ENCODE measurements at places on chromosomes 13 and 19.

DNA sequence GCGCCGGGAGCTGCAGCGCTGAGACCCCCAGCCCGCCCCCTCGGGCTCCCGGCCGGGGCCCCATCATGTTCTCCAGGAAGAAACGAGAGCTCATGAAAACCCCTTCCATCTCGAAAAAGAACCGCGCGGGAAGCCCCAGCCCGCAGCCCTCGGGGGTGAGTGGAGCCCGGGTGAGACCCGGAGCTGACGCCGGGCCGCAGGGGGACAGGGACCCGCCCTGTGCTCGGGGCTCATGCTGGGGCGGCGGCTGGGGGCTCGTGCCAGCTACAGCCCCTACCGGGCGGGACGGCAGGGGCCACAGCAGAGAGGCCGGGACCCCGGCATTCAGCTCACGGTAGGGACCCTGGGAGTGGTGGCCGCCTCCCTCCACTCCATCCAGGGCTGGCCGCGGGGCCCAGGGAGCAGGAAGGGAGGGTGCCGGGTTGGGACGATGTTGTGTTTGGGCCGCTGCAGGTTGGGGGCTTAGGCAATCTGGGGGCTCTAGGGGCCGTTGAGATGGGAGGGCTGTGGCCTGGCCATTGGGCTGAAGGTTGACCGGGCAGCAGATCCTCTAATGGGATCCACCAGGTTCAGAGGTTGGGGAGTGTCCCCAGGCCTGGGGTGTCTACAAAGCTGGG, 482 bp downstream of the ARHGAP45 start:
- peak; percentile 37 for DNase-seq

GRCh38 chr13:33453936-33454335, 168.4 kb upstream of the STARD13 start:
- no peak for DNase-seq

- peak; percentile 94 for DNase-seq
These were observed at the start of gene ITM2B for GRCh38 chr13:48233046-48233888. ITM2B (plus strand) TSS chr13:48233206; CDS start chr13:48233361, 155 bp downstream.

DNA sequence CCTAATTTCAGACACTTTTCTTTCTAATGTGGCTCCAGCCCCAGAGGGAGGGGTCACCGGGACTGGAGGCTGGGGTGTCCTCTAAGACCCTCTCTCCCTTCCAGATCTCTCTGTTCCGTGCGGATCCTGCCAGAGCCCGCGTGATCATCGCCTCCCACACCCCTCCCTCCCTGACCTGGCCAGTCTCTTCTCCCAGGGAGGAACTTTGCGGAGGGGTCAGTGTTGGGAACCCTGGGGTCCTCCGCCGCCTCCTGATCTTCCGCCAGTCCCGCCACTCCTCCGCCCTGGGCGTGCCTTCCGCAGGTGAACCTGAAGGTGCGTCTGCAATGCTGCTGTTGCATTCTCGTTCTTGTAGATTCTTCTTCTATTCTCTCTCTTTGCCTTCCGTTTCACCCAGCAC, 9.1 kb downstream of the SOX21 start:
- DNase-seq = peak; percentile 28

DNA sequence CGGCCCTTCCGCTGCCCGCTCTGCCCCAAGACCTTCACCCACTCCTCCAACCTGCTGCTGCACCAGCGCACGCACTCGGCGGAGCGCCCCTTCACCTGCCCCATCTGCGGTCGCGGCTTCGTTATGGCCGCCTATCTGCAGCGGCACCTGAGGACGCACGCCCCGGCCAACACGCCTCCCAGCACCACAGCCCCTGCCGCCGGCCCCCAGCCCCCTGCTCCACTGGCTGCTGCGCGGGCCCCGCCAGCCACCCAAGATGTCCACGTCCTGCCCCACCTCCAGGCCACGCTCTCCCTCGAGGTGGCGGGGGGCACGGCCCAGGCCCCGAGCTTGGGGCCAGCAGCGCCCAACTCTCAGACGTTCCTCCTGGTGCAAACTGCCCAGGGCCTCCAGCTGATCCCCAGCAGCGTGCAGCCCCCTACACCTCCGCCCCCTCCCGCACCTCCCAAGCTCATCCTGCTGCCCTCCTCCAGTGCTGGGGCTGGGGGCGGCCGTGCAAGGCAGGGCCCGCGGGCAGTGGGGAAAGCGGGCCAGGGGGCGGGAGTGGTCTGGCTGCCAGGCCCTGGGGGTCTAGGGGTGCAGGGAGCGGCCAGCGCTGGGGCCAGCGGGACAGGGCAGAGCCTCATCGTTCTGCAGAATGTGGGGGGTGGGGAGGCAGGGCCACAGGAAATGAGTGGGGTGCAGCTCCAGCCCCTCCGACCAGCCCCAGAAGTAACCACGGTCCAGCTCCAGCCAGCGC, 1.9 kb upstream of the NAT14 start:
- DNase-seq = no peak

DNA sequence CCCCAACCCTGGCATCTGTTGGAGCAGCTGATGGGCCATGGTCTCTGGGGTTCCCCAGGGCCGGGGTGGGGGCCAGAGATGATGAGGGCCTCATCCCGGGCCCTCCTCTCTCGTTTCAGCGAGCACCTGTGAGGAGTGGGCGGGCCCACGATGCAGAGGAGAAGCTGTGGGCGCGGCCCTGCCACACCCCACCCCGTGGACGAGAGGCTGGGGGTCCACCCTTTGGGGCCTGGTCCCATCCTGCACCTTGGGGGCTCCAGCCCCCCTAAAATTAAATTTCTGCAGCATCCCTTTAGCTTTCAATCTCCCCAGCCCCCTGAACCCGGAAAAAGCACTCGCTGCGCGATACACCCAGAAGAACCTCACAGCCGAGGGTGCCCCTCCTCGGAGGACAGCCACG, 5.6 kb downstream of the HMG20B start:
- no peak for DNase-seq

DNA sequence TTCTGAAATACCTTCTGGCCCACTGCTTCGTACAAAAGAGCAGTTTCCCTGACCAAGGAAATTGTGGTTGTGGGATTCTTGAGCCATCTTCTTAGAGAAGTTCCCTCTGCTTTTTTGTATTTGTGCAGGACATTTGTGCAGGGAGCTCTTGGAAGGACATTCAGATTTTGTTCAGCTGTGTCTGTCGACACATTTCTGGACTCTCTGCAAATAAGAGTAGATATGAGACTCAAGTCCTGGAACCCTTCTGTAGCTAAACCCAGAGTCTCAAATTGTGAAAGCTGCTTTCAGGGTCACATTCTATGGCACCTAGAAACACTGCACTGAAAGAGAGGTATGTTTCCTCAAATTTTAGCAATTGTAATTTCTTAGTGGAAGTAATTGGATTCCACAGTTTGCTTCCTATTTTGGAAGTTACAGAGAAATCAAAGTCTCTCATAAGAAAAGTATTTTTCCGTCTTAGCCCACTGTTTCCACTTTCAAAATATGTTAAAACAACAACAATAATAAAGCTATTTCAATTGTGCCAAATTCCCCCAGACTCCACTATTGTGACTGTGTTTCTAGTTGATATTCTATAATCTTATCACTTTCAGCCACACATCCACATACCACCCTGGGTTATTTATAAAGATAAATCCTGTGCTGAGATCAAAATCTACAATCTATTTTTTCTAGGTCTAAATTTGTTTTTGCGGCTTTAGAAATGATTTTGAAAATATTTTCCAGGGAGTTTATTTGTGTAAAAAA, 224.0 kb downstream of the COG6 start:
- DNase-seq = no peak

DNA sequence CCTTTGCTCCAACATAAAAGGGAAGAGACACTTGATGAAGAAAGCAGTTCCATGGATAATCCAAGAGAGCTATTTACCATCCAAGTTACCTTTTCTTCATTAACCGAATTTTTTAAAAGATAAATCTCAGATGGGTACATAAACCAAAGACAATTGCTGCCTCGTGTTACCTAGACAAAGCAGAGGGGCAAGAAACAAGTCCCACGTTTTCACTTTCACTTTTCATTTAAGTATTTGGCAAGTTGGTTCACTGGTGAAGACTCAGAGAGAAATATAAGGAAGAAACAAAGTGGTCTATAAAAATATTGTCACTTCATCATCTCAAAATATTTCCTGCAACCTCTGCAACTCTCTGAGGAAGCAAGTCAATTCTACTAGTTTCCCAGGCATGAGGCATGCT, 446.1 kb downstream of the FGF14 start:
- no peak for DNase-seq

- DNase-seq = no peak
These were observed 1534.7 kb downstream of the OLFM4 start for GRCh38 chr13:54563286-54563685.

DNA sequence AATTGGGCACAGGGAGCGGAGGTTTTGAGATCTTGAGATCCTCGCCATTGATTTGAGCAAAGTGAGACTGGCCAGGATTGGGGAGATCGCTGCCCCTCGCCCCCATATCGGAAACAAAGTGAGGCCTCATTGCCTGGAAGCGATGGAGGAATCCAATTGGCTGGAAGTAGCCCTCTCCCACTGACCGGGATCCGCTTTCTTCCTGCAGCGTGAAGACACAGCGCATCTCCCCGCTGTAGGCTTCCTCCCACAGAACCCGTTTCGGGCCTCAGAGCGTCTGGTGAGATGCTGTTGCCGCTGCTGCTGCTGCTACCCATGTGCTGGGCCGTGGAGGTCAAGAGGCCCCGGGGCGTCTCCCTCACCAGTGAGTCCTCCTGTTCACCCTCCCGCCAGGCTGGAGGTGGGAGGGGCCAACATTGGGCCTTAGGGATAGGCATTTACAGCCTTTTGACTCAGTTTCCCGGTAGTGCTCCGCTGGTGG, 438 bp downstream of the PRKCSH start:
- DNase-seq = no peak

DNA sequence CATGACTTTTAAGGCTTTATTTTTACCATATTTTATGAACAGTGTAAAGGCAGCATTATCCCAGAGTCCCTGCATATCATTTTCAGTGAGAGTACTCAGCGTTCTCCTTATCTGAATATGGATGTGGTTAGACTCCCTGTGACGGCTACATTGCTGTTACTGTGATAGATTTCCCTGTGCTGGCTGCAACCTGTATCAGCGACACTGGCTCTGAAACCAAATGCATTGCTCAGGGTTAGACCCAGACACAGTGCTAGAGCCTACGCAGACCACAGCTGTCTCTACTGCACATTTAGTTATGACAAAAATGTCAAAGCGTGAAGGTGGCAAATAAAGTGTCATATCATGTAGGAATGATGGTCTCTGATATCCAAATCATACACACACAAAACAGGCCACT, 138.0 kb downstream of the ENOX1 start:
- no peak for DNase-seq

DNA sequence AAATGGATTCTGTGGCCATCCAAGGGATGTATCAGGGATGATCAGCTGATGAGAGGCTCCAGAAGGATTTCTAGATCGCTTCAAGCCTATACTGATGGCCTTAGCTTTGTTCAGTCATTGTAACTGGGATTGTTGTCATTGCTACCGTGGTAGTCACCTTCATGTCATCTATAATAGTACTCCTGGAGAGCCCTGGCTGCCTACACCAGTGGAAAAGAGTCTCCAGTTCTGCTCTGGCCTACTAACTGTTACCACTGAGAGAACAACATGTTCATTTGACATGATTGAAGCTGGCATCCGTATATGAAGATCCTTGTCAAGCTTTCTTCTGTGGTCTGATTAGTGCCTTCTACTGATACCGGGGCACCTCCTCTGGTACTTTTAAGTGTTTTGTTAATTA, 131.3 kb downstream of the B3GLCT start:
- DNase-seq = no peak

GRCh38 chr13:41286370-41286769, 23.0 kb upstream of the MTRF1 start:
- no peak for DNase-seq

GRCh38 chr19:50720921-50721381, 1.3 kb upstream of the SHANK1 start:
- DNase-seq = peak; percentile 35

- DNase-seq = peak; percentile 82
These were observed 11.0 kb downstream of the CYTH2 start for GRCh38 chr19:48480183-48480557.

DNA sequence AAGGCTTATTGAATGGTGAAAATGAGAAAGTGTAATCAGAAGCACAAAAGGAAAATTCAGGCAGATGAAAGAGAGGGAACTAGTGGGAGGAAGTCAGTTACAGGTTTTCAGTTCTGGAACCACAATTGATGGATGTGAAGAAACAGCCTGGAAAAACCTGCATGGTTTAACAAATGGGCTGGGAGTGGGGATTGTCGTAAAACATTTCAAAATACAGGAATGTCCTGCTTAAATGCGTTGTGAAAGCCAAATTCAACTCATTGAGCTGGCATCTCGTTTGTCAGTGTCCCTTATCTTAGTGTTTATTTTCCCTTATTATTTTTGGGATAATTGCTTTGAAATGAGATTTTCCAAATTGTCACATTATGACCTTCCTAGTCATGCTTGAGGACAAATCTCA, 106.5 kb upstream of the RFC3 start:
- no peak for DNase-seq

- DNase-seq = no peak
These were observed 513.6 kb downstream of the IRS2 start for GRCh38 chr13:109272595-109273325.

- no peak for DNase-seq
These were observed 3.1 kb upstream of the PTPRH start for GRCh38 chr19:55212447-55212846.

DNA sequence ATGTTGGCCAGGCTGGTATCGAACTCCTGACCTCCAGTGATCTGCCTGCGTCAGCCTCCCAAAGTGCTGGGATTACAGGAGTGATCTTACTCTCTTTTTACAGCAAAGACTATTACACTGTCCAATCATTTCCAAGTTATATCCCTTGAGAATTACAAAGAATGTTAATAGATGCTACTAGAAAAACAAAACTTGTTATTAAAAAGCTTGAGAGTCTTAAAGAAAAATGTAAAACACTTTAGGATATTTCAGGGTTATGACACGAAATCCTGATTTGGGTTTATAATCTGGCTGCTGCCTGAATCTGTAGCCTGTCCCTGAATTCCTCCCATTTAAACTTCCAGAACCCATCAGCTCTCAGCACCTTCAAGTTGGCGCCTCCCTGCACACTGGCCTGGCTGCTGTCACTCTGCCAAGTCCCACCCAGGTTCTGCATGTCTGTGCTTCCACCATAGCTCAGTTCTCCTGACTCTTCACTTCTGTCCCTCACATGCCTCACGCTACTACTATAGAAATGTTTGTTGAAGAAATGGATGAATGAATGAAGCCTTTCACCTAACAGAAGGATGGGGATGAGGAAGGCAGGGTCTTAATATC, 55.8 kb upstream of the RFXAP start:
- no peak for DNase-seq

- DNase-seq = no peak
These were observed 548.5 kb downstream of the SLITRK1 start for GRCh38 chr13:83333614-83334388.

DNA sequence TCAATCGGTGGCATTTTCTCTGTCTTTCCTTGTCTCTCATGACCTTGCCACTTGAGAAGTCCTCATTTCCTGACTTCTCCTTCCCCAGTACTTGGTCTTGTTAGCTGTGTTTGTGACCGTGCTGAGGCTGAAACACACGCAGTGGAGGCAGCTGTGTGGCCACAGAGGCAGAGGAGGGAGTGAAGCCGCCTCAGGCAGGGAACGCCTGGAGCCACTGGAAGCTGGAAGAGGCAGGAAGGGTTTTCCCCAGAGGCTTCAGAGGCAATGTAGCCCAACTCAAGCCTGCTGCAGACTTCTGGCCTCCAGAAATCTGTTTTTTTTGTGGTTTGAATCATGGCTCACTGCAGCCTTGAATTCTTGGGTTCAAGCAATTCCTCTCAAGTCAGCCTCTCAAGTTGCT, 29.2 kb upstream of the ARGLU1 start:
- no peak for DNase-seq

Data from right kidney (tissue), 9 donors.